ENCODE measurements at places on chromosomes 5 and 9. TPM values are rescaled to one million over a fixed set of nuclear protein-coding genes. Genes with fewer than 3 reads are reported as not detected.

DNA sequence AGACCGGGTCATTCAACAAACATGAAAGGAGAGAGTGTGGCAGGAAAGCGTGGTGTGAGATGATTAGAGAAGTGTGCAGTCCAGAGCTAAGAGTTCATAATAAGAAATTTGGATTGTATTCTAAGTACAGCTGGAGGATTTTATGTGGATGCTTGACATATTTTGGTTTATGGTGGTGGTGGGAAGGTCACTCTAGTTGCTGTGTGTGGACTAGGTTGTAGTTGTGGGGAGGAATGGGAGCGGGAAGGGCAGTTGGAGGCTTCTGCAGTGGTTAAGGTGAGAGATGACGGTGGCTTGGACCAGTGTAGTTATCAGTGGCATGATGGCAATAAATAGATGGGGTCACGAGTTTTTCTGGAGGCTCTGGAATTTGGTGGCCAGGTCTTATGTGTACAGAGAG is 45.7 kb upstream of the GPR151 start:
- DNase-seq, result no peak

- DNase-seq, result no peak
Measured at GRCh38 chr9:92820964-92821363, 56.3 kb upstream of the BICD2 start.

DNA sequence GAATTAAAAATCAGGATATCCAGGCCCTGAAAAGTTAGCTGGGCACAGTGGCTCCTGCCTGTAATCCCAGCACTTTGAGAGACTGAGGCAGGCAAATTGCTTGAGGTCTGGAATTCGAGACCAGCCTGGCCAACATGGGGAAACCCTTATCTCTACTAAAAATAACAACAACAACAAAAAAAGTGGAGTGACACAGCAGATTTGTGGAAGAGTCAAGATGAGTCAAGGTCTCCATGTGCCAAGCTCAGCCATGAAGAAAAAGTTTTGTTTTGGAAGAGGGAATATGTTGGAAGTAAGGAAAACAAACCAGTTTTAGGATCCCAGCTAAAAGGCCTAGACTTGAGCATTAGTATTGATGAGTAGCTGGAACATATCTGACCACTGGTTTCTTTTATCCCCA is 14.7 kb downstream of the LRRC70 start:
- DNase-seq, result no peak

DNA sequence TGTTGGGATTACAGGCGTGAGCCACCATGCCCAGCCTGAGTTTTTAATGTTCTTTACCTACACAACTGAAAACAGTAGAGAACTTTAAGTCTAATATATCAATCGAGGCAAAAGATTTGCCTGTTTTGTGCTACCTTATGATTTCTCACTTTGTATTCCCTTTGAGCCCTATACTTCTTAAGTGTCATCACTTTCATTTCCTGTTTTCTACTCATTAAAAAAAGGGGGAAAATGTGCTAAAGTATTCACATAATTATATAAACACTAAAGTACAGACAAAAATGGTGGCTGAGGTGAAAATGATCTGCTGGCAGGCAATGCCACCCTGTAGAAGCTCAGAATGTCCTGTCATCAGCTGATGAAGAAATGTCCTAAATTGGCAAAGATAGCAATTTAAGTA is 23.6 kb downstream of the ATG10 start:
- no peak for DNase-seq

Gene PAIP2
- 111 TPM for total RNA-seq

Gene CARD19
- total RNA-seq, result 15.3 TPM

Gene PCA3
- 0.16 TPM for total RNA-seq

Gene UGT3A1
- not detected for total RNA-seq

Gene PCSK5
- total RNA-seq, result 16.5 TPM

Gene C5orf52
- not detected for total RNA-seq

Gene GARIN3
- not detected for total RNA-seq

Gene IFNA21
- not detected for total RNA-seq

Measured in occipital lobe (tissue), 3 donors.